ENCODE measurements at places on chromosomes 5 and 9. TPM values are rescaled to one million over a fixed set of nuclear protein-coding genes. Genes with fewer than 3 reads are reported as not detected.
A peak's percentile ranks its signal among the peaks of the same experiment; 100 is the strongest.

DNA sequence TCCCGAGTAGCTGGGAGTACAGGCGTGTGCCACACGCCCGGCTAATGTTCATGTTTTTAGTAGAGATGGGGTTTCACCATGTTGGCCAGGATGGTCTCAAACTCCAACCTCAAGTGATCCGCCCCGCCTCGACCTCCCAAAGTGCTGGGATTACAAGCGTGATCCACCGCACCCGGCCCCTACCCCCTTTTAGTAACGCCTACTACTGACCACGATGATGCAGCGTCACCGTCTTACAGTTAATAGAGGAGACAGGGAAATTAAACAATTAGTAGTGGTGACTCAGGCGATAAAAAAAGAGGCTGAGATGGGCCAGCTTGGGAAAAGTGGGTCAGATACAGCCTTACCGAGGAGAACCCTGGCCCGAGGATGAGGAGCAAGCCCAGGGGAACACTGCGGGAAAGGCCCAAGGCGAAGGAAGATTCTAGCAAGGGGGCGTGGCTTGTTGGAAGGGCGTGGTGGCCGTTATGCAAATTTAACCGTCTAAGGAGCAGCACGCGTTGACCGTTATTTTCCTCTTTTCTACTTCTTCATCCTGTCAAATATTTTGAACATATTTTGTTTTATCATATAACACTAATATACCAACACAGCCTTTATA is 1.6 kb upstream of the SETX start:
- no peak for DNase-seq

The CCL27 gene
- total RNA-seq, result 209 TPM

GRCh38 chr9:104322596-104322995 is 181.5 kb upstream of the OR13F1 start:
- DNase-seq, result no peak

DNA sequence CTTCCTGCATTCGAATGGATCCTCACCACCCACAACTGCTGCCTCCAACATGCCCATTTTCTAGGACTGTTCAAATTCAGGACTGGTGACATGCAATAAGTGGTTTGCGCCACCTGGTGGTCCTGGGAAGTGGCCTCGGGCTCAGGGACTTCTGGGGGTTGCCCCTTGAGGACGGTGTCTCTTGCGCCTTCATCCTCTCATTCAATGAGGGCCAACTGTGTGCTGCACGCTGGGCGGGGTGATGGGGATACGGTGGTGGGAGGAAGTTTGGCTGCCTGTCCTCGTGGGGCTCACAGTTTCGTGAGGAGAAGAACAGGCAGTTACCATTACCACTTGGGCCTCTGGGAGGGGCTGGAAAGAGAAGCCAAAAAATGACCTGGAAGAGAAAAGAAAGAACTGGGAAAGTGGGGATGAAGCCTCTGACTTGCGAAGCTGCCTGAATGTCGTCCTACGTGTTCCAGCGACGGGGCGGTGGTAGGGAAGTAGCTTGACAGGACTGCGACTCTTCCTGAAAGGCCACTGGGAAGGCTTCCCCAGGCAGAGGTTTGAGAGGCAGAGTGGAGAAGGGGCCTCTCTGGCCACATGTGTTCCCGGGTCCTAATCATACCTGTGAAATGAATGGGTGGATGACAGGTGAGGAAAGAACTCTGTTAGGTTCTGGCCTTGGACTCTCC is 49.0 kb downstream of the PSD2 start:
- DNase-seq, result peak; percentile 79

DNA sequence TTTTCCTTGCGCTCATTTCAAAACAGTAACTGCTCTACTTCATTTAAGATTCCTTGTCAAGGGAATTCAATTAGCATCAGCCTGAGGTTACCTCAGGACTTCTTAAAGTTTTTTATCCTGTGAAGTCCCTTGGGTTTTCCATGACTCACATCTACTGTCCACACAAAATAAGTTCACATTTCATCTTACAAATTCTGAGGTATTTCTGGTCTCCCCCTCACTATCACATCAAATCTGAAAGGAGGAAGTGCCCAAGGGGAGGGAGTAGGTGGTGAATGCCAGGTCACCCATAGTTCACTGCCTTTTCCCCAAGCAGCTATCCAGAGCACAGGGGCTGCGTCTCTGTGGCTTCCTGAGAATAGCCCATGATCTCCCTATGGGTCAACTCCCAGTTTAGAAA is 227.1 kb upstream of the NREP start:
- DNase-seq, result no peak

GRCh38 chr5:174717826-174718455 is 6.4 kb upstream of the MSX2 start:
- DNase-seq, result no peak

- DNase-seq, result no peak
Observed at GRCh38 chr9:125008599-125008998, 67.7 kb upstream of the GOLGA1 start.

DNA sequence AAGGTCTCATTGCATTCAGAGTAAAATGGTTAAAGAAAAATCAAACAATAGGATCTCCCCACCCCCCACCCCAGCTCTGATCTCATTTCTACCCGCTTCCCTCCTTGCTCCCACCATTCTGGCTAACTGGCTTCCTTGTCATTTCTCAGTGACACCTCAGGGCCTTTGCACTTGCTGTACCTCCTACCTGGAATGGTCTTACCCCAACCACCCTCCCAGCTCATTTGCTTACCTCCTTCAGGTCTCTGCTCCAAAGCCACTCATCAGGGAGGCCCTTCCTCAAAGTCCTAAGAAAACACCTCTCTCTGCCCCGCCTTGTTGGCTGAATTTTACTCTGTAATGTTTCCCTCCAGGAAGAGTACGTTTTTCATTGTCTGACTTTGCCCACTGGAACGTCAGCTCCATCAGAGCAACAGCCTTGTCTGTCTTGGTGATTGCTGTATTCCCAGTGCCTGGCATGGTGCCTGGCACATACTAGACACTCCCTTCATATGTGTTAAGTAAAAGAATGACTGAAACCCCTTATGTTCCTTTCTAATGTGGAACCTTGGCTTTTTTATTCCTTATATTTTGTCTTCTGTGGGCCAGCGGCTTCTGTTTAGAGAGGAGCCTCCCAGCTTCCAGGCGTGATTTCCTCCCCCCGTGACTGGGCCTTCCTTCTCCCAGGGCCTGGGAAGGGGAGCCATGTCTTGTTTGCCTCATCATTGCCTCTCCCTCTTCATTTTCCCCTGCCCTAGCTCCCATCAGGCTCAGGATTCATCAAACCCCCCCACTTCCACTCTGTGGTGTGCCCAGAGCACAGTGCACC is 26.9 kb downstream of the NEURL1B start:
- DNase-seq, result no peak

The STARD4 gene
- total RNA-seq, result 2.2 TPM

The MZB1 gene
- not detected for total RNA-seq

GRCh38 chr9:133106511-133107244 is 14.4 kb downstream of the RALGDS start:
- no peak for DNase-seq

DNA sequence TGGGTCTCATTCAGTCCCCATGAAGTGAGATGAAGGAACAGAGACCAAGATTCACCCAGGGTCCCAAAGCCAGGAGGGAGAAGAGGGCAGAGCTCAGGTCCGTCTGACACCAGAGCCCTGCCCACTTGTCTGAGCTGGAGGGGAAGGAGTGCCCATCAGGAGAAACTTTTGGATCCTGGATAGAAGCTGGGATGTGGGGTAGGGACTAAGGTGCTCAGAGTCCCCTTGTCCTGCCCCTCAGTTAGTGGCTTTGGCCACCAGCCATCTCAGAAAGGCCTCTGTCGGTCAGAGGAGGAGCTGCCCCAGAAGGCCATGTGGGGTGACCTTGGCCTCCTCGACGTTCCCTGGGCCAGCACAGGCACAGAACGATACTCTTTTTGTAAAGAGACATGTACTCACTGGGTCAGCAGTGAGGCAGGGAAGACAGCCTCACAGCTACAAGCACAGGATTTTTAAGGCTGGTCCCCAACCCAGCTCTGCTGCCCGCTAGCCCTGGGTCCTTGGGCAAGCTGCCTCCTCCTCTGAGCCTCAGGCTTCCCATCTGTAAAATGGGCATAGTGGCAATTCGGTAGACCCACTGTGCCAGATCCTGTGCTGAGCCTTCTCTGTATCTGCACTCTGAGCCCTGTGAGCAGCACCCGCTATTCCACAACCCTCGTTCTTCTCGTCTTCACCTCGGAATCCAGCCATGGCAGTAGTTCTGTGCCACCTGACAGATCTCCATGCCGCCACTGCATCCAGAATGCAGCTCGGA is 49.4 kb downstream of the C9orf50 start:
- DNase-seq, result no peak

DNA sequence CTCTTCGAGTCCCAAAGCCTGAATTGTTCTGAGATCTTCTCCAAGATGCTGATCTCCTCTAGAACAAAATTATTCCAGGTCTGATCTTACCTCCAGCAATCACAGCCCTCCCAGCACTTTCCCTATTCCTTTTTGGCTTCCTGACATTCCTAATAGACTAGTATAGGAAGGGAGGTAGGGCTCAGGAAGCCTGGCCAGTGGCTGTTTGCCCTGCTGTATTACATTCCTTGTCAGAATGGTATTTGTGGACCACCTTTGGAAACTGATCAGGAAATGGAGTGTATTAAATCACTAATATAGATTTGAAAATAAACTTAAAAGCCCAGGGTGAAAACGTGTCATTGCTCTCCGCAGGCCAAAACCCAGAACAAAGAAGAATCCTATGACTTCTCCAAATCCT is 74.3 kb upstream of the ENTREP1 start:
- no peak for DNase-seq

The WDR38 gene
- total RNA-seq, result not detected

GRCh38 chr5:24161559-24161958 is 483.2 kb downstream of the CDH10 start:
- no peak for DNase-seq

The LRRTM2 gene
- 0.32 TPM for total RNA-seq

- no peak for DNase-seq
Observed at GRCh38 chr5:29516224-29516623, 1677.3 kb upstream of the CDH6 start.

All from suprapubic skin (tissue), 4 donors.